Stimulated activated CD8-positive, alpha-beta memory T cell treated with anti-CD3 and anti-CD28 coated beads, Interleukin-7, amount 100 ng/mL, for 24 hours (primary cell): ENCODE measurements at places on chromosomes 16 and 17.

GRCh38 chr17:7715936-7716886, 1.3 kb upstream of the DNAH2 start:
- no peak for DNase-seq

GRCh38 chr17:54408731-54409130, 491.9 kb upstream of the TOM1L1 start:
- DNase-seq, result no peak

GRCh38 chr16:60605176-60605575, 1431.1 kb downstream of the CDH8 start:
- DNase-seq, result no peak

DNA sequence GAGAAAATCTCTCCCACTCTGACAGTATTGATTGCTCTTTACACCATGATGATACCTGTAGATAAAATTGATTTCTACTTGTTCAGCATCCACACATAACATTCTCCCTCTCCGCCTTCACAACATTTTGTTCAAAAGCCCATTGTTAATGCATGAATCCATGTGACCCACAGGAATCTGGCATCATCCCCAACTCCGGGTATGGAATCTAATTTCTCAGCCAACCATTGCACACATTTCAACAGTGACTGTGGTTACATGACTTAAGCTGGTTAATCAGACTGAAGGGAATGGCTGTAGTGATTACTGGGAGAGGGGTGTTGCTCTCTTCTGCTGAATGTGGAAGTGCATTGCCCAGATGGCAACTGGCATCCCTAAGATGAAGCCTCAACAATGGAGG, 161.4 kb upstream of the C16orf82 start:
- no peak for DNase-seq
